ENCODE measurements at places on chromosomes 4 and X. TPM values are rescaled to one million over a fixed set of nuclear protein-coding genes. Genes with fewer than 3 reads are reported as not detected.

The SPANXB1 gene
- total RNA-seq: not detected

The CLDN24 gene
- not detected for total RNA-seq

The ASMTL gene
- 7.7 TPM for total RNA-seq

The LONRF3 gene
- 0.79 TPM for total RNA-seq

The ASB12 gene
- total RNA-seq: not detected

The CFI gene
- not detected for total RNA-seq

The GPRIN3 gene
- total RNA-seq: not detected

The RHOXF2B gene
- not detected for total RNA-seq

The PLK4 gene
- 1.7 TPM for total RNA-seq

The USP17L19 gene
- not detected for total RNA-seq

The SYN1 gene
- not detected for total RNA-seq

The PCDH10 gene
- total RNA-seq: under 0.01 TPM

The IL13RA1 gene
- 25.0 TPM for total RNA-seq

The TXK gene
- under 0.01 TPM for total RNA-seq

The VMA21 gene
- total RNA-seq: 45.8 TPM

The RAB33A gene
- total RNA-seq: 0.13 TPM

The SPOCK3 gene
- total RNA-seq: 1.0 TPM

The SLC26A1 gene
- under 0.01 TPM for total RNA-seq

The LPAR4 gene
- total RNA-seq: not detected

The MAGEB17 gene
- not detected for total RNA-seq

The KDM6A gene
- total RNA-seq: 11.1 TPM

Data from bronchial epithelial cell (primary cell).